Psoas muscle (tissue), 8 donors: ENCODE measurements at places on chromosomes 12 and 14. TPM values are rescaled to one million over a fixed set of nuclear protein-coding genes. Genes with fewer than 3 reads are reported as not detected.

Gene RHOJ
- polyA plus RNA-seq: 3.7 TPM

Gene SLC7A7
- 2.6 TPM for polyA plus RNA-seq

- H3K27ac ChIP-seq: no peak overlapping the region
- H3K4me1 ChIP-seq: no peaks in the 10 kb centered on the region
- H3K36me3 ChIP-seq: no peaks in the 10 kb centered on the region
- no peak overlapping the region for H3K4me3 ChIP-seq
- peaks cover 4% of the 10 kb centered on the region for H3K27me3 ChIP-seq
Measured at GRCh38 chr12:118680356-118680963, 300.9 kb upstream of the SRRM4 start.

DNA sequence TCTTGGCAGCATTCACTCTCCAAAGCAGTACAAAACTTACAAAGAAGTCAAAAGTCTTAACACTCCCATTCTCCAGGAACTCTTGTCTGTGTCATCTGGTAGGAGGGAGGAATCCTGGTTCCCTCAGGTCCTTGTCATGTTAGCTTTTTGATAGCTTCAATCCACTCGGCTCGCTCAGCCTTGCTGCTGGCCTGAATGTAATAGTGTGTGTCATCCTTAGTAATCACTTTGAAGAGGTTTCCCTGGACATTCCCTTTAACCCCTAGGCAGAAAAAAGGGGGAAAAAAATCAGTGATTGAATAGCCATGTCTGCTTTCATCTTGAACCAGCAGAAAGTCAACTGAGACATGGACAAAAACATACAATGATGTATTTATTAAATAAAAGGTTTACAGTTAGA lies 24.8 kb downstream of the PLEK2 start:
- DNase-seq: no peak
- H3K4me1 ChIP-seq: no peaks in the 10 kb centered on the region
- no peak overlapping the region for H3K4me3 ChIP-seq
- H3K36me3 ChIP-seq: peaks cover 59% of the 10 kb centered on the region
- no peaks in the 10 kb centered on the region for H3K27me3 ChIP-seq

DNA sequence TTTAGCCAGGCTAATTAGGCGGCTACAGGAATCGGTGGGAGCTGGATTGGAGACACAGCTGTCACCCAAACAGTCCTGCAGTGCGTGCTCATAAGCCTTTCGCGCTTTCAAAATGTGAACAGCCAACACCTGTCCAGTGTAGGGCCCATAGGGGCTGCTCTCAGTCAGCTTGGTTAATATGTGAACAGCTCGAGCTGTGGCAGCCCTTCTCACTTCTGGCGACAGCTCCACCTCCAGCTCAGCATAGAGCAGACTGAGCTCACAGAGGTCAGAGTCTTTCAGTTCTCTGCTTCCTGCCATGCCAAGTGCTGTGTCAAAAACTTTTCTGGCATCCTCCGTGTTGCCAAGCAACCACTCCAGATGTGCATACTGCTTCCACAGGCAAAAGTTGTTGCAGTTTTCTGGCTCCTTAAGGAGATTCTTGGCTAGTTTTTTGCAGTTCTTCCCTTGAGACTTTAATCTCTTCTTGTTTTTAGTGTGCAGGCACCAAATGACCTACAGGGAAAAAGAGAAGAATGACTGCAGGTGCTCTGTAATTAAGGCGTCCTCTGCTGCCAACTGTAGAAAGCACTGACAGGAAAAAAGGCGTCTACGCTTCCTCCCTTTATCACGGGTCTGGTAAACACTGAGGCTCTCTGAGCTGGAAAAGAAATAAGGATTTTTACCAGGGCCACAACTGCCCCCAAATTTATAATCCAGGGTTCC lies 32.5 kb downstream of the PSMC1 start:
- no peak overlapping the region for H3K27ac ChIP-seq
- no peaks in the 10 kb centered on the region for H3K27me3 ChIP-seq
- DNase-seq: no peak
- H3K36me3 ChIP-seq: no peaks in the 10 kb centered on the region
- H3K4me1 ChIP-seq: no peaks in the 10 kb centered on the region
- H3K4me3 ChIP-seq: no peak overlapping the region

GRCh38 chr14:101466456-101467180 lies 94.7 kb upstream of the DIO3 start:
- H3K36me3 ChIP-seq: no peaks in the 10 kb centered on the region
- no peak for DNase-seq
- no peak overlapping the region for H3K27ac ChIP-seq
- peaks cover 3% of the 10 kb centered on the region for H3K27me3 ChIP-seq
- H3K4me3 ChIP-seq: no peak overlapping the region
- no peaks in the 10 kb centered on the region for H3K4me1 ChIP-seq

DNA sequence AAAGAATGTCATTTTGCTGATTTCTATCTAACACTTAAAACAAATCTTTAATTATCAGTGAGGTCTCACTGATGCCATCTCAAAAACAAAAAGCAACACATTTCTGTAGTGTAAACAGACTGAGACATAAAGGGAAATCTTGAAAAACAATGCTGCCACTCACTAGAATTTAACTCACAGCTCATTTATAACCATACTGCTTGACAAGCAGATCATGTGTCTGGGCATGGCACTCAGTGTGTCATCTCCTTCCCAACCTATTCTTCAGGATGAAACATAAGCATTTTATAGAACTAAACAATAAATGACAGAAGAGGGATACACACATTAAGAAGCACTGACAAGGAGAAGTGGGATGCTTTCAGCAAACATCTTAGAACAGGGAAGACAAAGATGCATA lies 22.4 kb downstream of the ATF7 start:
- no peak for DNase-seq
- H3K27me3 ChIP-seq: no peaks in the 10 kb centered on the region
- H3K4me3 ChIP-seq: no peak overlapping the region
- no peaks in the 10 kb centered on the region for H3K36me3 ChIP-seq
- no peak overlapping the region for H3K27ac ChIP-seq
- peaks cover 27% of the 10 kb centered on the region for H3K4me1 ChIP-seq

DNA sequence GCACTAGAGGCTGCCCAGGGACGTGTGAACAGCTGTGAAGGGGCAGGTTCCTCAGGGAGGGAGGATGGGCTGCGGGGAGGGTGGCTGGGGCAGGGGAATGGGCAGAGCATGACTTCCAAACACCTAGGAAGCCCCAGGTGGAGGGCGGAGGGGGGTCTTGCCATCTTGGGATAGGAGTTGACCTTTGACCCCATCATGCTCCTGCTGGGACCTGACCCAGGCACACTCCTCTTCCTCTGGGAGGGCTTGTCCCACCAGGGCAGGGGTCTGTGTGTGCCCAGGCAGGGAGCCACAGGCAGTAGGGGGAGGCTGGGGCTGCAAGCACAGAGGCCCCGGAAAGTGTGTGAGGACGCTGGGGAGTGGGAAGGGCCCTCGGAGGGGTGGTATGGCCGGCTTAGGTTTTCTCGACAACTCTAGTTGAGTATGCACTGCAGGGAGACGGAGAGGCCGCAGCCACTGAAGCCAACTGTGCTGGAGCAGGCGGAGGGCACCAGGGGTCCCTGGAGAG lies 3.3 kb upstream of the ANKRD9 start:
- peaks cover 5% of the 10 kb centered on the region for H3K4me1 ChIP-seq
- H3K27ac ChIP-seq: no peak overlapping the region
- H3K27me3 ChIP-seq: no peaks in the 10 kb centered on the region

DNA sequence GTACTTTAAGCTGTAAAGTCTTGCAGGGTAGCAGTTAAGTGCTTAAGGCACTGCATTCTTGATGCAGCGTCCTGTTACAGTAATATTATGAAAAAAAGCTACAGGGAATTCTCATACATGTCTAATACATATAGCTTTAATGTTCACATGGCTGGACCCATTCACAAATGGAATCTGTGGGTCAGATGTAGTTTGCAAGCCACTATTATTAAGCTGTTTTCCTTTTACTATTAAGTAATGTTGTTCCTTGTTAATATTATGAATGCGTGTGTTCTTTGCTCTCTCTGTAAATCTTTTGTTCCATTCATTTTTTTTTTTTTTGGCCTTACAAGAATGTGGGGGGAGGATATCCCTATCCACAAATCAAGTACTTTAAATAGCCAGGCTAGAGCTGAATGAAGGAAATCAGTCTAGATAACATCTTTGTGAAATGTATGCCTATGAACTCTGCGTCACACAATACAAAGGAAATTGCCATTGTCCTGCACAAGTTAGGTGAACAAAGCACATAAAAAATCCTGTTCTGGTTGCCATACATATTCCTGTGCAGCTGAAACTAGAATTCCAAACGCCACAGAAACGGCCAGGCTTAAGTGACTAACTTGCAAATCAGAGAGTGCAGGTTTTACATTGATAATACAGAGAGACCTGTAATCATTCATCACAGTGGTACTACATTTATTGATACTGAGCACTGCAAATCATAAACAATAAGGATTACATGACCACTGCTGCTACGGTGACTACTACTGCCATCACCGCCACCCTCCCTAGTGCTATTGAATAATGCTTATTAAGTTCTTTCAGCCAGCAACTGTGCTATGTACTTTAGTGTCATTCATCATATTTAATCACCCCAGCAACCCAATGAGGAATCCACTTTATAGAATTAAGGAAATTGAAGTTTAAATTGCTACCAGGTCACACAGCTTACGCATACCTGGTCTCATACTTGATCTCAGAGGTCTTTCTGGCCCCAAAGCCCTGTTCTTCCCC lies 111.9 kb downstream of the HMGA2 start:
- H3K4me3 ChIP-seq: no peak overlapping the region
- DNase-seq: no peak
- H3K27me3 ChIP-seq: peaks cover 7% of the 10 kb centered on the region
- H3K36me3 ChIP-seq: no peaks in the 10 kb centered on the region

DNA sequence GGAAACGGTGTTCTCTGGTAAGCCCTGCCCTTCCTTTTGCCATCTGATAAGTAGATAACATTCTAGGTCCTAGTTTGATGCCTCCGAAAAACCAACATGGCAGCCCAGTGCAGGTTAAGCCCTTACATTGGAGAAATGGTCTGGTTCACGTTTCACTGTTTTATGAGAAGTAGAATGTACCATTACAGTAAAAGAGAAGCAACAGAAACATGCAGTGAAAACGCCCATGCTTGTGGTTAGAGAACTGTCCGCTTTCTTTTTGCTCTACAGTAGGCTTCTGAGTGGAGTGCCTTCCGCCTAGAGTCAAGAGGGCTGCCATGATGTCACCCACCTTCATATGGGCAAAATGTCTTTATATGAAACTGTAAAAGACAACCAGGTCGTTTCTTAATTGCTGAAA lies 190.4 kb upstream of the BCL2L14 start:
- DNase-seq: no peak
- peaks cover 23% of the 10 kb centered on the region for H3K4me1 ChIP-seq
- no peak overlapping the region for H3K27ac ChIP-seq
- H3K27me3 ChIP-seq: no peaks in the 10 kb centered on the region
- H3K36me3 ChIP-seq: peaks cover 5% of the 10 kb centered on the region

DNA sequence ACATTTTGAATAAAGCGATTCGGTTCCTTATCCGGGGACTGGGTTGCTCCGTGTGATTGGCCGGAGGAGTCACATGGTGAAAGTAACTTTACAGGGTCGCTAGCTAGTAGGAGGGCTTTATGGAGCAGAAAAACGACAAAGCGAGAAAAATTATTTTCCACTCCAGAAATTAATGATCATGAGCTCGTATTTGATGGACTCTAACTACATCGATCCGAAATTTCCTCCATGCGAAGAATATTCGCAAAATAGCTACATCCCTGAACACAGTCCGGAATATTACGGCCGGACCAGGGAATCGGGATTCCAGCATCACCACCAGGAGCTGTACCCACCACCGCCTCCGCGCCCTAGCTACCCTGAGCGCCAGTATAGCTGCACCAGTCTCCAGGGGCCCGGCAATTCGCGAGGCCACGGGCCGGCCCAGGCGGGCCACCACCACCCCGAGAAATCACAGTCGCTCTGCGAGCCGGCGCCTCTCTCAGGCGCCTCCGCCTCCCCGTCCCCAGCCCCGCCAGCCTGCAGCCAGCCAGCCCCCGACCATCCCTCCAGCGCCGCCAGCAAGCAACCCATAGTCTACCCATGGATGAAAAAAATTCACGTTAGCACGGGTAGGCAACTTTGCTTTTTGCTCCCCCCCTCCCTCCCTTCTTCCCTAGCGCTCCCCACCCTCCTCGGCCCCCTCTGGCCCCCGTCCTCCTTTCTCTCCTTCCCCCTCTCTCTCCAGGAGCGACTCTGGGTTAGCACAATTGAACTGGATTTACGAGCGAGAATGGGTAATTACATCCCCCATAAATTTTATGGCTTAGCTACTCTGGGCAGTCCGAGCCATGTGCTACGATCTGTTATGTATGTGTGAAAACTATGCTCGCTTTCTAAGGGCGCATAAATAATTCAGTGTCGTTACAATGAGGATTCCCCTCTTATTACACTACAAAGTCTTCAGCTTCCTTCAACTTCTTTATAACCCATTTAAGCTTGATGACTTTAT lies at the start of gene HOXC4:
HOXC4 (plus strand) TSS at position 85 of the 991 bp plus-strand sequence; CDS start at position 173, 88 bp downstream.
- H3K27ac ChIP-seq: no peak within 1 kb of the TSS
- no peaks in the 10 kb centered on the region for H3K4me1 ChIP-seq
- H3K36me3 ChIP-seq: no peaks in the 10 kb centered on the region
- H3K4me3 ChIP-seq: peak within 1 kb of the TSS; percentile 63

Gene KRT79
- polyA plus RNA-seq: not detected

Gene COL2A1
- not detected for polyA plus RNA-seq

DNA sequence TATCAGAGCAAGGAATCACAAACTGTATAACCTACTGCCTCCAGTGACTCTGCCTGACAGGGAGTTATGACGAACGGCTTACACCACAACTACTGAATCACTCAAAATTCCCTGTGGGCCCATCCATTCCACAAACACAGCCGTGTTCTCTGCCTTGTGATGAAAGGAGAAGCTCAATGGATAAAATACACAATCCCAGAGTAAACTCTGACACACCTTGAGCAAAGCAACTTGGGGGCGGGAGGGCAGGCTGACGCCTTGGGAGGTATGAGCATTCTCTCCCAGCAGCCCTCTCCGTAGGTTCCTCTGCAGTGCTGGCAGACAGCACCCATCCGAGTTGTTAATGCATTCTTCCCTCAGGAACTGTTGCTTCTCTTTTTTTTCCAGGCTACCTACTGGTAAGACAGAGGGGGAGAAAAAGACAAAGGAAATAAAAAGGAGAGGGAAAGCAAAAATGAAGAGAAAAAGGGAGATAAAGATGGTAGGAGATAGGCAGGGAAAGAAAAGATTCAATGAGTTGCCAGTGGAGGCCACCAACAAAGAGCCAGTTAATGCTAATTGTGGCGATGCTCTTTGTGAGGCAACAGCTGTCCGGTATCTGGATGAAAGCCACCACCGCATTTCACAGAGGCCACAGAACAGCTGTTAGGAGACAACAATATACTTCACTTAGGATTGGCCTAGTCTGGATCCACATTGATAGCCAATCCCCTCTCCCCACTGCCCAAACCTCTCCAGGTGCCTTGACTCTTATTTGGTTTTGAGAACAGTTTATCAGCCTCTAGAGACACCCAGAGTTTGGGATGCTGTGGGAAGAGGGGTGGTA lies 4.7 kb upstream of the DIO2 start:
- no peaks in the 10 kb centered on the region for H3K4me1 ChIP-seq
- no peaks in the 10 kb centered on the region for H3K36me3 ChIP-seq
- peak overlapping the region; percentile 43 for H3K27ac ChIP-seq
- DNase-seq: peak; percentile 54
